ENCODE measurements at places on chromosomes 4 and X.

DNA sequence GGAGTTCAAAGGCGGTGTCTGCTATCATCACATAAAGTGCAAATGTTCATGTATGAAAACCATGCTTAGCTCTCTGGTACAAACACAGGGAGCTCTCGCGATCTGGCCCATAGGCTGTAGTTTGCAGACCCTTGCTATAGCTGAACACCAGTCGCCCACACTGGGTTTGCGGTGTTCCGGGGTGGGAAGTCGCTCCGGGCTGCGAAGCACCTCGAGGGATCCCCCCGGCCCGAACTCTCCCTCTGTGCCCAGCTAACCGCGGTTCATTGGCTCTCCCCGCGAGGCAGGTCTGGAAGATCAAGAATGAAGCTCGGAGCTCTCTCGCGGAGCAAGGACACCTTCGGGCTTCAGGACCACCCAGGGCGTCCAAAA is 341 bp upstream of the PRPS2 start:
- DNase-seq, result peak; percentile 5

- no peak for DNase-seq
Observed at GRCh38 chrX:81728622-81729021, 526.7 kb downstream of the SH3BGRL start.

GRCh38 chr4:112664611-112665010 is 27.7 kb downstream of the LARP7 start:
- DNase-seq, result no peak

GRCh38 chr4:17324386-17324830 is 187.5 kb downstream of the QDPR start:
- DNase-seq, result peak; percentile 63

- DNase-seq, result no peak
Observed at GRCh38 chr4:83581411-83582288, 45.7 kb downstream of the GPAT3 start.

- DNase-seq, result no peak
Observed at GRCh38 chr4:137957806-137958205, 284.3 kb downstream of the SLC7A11 start.

DNA sequence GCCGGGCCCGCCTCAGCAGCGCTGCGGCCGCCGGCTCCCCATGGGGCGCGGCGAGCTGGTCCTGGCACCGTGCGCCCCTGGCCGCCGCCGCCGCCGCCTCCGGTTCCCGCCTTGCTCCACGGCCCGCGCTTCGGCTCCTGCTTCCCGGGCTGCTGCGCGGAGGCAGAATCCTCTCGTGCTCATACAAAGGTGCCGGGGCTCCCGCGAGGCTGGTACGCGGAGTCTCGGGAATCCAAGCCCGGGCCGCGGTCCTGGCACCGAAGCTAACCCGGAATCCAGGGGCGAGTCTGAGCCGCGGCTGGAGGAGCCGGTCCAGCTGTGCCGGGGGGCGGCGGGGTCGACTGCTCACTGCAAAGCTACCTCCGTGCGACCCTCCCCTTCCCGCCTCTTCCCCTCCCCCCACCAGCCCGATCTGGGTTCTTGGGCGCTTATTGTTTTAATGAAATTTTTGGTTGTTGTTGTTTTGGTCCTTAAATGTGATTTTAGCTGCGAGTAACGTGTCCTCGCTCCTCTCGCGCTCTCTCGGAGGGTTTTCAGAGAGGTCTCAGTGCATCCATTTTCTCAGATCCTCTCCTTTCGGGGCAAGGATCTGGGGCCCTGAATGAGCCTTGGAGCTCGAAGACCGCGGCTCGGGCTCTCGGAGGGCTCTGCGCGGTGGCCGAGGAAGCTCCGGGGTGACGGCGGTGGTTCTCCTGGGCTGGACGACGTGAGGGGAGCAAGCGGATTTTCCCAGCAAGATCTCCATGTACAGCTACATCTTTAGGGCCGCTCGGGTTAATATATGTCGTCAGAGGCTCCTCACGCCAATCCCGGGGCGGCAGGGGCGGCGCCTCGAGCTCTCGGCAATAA is at the start of gene HAND2:
Gene HAND2, minus strand, starts transcription at position 753 of the 849 bp plus-strand sequence. CDS start 940 bp downstream, outside the sequence.
- DNase-seq, result no peak

DNA sequence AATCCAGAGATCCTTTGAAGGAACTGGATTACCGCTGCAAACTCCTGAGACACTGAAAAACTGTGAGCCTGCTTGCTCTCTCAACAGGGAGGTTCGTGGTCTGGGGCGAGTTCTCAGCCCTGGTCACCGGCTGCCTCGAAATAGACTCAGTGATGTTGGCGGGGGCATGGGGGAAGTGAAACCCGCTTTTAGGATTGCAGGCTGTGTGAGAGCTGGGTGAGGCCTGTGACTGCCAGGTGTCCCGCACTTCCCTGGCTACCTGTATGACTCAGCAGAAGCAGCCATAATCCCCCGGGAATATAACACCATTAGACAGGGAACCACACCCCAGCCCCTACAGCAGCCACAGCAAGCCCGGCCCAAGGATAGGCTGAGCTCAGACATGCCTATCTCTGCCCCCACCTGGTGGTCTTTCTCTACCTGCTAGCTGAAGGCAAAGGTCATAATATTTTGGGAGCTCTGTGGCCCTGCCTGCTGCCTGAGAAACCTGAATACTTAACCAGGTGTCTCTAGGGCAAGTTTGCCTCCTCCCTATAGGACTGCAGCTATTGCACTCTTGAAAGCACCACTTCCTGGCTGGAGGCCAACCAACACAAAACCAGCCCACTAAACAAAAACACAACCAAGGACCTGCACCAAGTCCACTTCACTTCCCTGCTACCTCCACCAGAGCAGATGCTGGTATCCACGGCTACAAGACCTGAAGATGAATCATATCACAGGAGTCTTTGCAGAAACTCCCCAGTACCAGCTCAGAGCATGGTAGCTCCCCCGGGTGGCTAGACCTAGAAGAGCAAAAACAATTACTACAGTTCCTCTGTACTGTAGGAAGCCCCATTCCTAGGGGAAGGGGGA is 202.0 kb downstream of the RRAGB start:
- DNase-seq, result peak; percentile 92

GRCh38 chrX:23727206-23727605 is 15.9 kb downstream of the ACOT9 start:
- no peak for DNase-seq

DNA sequence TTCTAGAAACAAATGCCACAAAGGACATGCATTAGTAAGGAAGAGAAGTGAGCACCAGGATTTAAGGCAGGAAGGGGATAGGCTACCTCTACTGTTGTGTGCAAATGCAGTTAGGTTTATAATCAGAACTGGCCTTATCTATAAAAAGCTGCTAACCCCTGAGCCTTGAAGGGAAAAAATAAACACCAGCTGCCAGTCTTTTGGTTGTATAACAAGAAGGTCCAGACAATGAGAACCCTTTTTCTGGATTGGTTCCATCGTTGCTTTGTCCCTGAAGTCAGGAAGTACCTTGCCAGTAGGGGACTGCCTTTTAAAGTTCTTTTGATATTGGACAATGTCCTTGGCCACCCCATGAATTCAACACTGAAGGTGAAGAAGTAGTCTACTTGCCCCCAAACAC is 126.7 kb upstream of the OTUD4 start:
- no peak for DNase-seq

DNA sequence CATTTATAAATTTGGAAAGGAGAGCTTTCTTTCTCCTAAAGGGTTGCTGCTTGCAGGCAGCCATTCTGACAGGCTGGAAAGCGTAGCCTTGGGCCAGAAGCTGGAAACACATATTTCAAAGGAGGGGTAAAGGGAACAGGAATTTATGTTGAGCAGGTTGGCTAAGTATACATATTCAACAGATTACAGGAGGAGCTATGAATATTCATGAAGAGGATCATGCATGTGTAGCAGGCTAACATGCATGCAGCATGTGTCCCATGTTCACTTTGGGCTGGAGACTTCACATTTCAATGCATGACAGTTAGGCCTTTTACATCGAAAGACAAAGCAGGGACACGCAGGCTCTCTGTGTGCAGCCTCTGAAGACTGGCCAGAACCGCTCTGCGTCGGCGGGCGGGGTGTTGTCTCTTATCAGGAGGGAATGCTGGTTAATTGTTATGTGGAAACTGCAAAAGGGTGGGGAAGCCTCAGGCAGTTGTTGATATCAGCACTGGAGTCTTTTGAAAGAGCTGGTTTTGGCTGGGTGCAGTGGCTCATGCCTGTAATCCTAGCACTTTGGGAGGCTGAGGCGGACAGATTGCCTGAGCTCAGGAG is 31.5 kb downstream of the CASP3 start:
- DNase-seq, result no peak

GRCh38 chr4:85867271-85867670 is 392.3 kb downstream of the ARHGAP24 start:
- no peak for DNase-seq

DNA sequence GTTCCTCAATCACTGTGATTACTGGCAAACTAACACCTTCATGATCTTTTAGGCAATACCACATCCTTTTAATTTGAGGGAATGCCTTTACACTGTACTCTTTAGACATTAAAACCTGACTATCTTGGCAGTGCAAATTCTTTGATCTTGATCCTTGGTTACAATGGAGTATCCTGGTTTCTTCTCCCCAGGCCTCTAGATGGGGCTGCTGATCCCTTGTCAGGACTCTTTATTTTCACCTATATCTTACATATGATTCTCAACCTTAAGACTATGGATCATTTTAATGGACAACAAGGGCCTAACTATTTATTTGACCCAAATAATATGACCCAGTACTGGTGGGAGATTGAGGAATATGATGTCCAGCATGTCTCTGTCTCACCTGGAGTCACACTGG is 1005.5 kb upstream of the INTU start:
- DNase-seq, result no peak

GRCh38 chr4:36027203-36027602 is 217.1 kb downstream of the ARAP2 start:
- DNase-seq, result no peak

GRCh38 chrX:102768987-102769761 is 48.6 kb downstream of the GPRASP3 start:
- DNase-seq, result peak; percentile 97

- no peak for DNase-seq
Observed at GRCh38 chrX:3263681-3264126, 82.7 kb downstream of the MXRA5 start.

GRCh38 chr4:142021181-142021580 is 384.8 kb downstream of the IL15 start:
- DNase-seq, result no peak

DNA sequence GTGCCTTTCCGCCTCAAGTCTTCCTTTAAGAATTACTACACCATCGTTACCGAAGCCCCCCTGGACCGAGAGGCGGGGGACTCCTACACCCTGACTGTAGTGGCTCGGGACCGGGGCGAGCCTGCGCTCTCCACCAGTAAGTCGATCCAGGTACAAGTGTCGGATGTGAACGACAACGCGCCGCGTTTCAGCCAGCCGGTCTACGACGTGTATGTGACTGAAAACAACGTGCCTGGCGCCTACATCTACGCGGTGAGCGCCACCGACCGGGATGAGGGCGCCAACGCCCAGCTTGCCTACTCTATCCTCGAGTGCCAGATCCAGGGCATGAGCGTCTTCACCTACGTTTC is 2.2 kb downstream of the PCDH10 start:
- DNase-seq, result no peak

DNA sequence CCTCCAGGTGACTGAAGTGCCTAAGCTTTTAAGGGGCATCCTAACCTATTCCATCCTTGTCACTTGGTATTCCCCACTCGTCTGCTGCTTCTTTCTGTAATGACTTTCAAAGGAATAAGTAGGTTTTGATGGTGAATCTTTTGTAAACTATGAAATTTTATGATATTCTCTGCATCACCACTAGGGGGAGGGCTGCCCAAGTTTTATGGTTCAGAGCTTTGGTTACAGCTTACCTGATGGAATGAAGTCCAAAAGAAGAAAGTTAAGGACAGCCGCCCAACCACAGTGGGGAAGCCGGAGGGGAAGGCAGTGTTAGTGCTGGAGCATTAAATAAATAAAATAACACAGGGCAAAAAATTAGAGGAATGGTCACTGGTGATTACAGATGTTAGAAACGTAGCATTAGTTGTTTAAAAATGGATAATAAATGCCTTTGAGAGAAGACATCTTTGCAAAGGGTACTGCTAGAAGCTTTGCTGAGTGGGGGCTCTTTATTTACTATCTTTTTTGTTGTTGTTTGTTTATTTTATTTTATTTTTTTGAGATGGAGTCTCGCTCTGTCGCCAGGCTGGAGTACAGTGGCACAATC is 204.9 kb downstream of the GBA3 start:
- peak; percentile 27 for DNase-seq

DNA sequence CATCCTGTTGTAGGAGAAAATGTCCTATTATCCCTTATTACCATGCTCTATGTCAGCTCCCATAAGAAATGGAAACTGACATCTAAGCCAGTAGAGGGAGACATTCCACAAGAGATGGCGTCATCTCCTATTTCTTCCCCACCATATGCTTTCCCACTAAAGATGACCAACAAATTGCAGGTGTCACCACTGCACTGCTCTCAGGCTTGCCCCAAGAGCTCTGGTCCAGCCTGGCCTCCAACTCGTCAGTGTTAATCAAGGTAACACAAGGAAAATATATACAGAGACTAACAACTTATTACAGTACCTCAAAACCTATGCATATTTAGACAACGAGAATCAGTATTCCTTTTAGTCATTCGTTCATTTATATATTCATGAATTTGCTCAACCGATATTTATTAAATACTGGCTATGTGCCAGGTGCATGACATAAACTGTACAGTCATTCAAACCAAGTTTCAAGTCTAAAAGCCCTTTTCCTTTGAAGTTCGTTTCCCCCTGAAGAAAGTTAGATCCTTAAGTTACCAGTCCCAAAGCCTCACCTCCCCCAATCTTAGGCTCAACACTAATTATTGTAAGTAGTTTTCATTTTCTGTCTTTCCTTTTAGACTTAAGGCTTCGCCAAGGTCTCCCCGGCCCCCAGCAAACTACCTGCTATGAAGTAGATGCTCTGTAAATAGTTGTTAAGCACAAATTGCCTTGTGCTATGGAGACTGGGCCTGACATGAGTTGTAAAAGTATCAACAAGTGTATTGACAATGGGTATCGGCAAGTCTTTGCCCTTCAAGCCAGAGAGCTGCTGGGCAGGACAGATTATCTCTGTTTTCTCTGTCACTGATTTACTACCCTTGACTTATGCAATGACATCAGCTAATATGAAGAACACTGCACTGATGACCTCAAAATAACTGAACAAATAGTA is 3.1 kb upstream of the FGB start:
- peak; percentile 37 for DNase-seq

DNA sequence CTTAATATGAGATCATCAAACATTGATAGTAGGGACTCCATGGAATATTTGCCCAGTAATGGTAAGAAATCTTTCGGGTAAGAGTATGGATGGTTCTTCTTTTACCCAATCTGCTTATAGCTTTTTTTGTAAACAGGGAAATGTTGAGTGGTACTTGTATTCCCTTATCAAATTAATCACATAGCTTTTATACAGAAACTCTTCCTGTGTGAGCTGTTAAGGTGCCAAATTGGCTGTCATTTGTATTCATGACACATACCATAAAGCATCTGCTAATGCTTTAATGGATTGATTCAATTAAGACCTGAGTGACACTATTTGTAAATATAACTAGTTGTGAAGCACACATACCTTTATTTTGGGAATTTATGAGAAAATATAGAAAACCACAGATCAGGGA is 34.2 kb downstream of the KLF3 start:
- DNase-seq, result no peak

DNA sequence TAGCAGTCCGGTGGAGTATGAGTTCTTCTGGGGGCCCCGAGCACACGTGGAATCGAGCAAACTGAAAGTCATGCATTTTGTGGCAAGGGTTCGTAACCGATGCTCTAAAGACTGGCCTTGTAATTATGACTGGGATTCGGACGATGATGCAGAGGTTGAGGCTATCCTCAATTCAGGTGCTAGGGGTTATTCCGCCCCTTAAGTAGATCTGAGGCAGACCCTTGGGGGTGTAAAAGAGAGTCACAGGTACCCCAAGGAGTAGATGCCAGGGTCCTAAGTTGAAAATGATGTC is 852 bp downstream of the MAGEH1 start:
- peak; percentile 20 for DNase-seq

- peak; percentile 27 for DNase-seq
Observed at GRCh38 chr4:3851211-3851610, 85.0 kb downstream of the ADRA2C start.
